ENCODE measurements at places on chromosomes 6 and 20.

DNA sequence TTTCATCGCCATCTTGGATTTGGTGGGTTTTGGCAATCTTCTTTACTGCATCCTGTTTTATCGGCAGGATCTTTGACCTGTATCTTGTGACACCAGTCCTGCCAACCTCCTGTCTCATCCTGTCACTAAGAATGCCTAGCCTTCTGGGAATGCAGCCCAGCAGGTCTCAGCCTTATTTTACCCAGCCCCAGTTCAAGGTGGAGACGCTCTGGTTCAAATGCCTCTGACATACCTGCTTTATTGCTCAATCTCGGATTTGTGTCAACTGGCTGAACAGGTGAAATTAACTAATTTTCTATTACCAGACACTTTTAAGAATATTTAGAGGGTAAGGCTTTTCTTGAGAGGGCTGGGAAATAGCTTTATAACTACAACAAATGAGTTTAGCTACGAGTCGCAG lies 102.5 kb downstream of the SASH1 start:
- no peak for DNase-seq

DNA sequence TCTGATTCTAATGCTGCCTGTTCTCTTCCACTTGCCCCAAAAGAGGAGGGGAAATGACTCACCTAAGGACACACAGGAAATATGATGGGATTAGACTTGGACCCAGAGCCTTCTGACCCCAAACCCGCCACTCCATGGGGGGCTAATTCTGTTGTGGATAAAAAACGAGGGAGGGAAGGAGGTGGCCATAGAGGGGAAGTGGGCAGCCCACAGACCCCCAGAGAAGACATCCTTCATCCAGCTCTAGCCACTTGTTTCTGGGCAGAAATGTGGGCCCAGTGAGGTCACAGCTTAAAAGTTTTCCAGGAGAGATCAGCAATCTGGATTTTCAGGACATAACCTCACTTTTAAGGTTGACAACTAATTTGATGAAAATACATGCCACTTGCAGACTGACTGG lies 202.1 kb downstream of the ANKRD60 start:
- DNase-seq = no peak

DNA sequence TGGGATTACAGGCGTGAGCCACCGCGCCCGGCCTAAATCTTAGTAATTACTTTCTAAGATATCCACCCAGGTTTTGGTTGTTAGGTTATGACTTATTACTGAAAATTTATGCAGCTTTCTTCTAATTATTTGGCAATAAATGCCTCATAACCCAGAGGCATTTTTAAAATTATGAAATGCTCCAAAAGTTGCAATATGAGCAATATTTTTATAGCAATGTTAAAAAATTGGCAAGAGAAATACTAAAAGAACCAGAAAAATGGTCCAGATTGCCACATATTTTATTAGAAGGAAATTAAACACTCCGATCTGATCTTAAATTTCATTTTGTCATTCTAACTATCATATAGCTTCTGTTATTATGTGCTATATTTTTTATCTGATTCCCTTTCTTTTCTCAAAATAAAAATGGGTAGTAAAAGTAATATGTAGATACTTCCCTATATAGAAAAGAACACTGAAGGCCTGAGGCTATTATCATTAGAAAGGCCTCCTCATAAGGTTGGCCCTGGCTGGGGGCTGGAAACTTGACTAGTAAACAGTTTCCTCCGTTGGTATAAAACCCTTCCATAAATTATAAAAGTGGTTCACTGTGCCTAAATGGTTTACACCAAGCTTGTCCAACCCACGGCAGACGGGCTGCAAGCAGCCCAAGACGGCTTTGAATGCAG lies 22.1 kb downstream of the BLOC1S5 start:
- no peak for DNase-seq

- no peak for DNase-seq
Observed at GRCh38 chr20:20462185-20462584, 94.3 kb downstream of the INSM1 start.

DNA sequence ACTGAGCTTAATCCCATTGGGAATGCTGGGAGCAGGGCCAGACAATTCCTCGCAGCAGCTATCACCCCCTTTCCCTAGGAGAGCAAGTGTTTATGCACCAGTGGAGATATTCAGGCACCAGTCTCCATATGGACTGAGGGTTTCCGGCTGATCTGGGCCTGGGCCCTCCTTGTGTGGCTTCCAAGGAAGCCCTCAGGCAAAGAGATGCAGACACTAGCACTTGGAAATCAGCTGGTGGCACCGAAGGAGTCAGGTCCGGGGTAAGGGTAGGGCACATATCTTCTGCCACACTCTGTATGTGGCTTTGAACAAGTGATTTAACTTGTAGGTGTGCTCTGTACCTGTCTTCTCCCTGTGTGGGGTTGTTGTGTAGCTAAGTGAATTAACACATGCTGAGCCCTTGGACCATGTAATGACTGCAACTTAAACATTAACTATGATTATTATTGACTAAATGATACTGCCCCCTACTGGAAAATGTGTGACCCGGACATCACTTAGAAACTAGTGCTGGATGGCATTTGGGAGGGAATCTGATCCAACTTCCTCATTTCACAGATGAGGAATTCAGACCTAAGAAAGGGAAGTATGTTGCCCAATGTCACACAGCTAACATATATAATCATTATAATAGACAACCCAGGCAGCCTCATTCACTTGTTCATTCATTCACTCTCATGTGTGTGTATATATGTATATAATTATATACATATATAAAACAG lies 19.3 kb upstream of the WFDC2 start:
- no peak for DNase-seq

GRCh38 chr6:31737315-31737990 lies 1.1 kb upstream of the CLIC1 start:
- DNase-seq = no peak

GRCh38 chr6:163414117-163414945 lies at the start of gene QKI:
Gene QKI (plus strand): TSS chr6:163414718. CDS start chr6:163415194, 476 bp downstream.
- peak; percentile 75 for DNase-seq

GRCh38 chr6:88890394-88890793 lies 73.0 kb downstream of the RNGTT start:
- DNase-seq = no peak

GRCh38 chr6:156976216-156977127 lies 199.3 kb downstream of the ARID1B start:
- no peak for DNase-seq

DNA sequence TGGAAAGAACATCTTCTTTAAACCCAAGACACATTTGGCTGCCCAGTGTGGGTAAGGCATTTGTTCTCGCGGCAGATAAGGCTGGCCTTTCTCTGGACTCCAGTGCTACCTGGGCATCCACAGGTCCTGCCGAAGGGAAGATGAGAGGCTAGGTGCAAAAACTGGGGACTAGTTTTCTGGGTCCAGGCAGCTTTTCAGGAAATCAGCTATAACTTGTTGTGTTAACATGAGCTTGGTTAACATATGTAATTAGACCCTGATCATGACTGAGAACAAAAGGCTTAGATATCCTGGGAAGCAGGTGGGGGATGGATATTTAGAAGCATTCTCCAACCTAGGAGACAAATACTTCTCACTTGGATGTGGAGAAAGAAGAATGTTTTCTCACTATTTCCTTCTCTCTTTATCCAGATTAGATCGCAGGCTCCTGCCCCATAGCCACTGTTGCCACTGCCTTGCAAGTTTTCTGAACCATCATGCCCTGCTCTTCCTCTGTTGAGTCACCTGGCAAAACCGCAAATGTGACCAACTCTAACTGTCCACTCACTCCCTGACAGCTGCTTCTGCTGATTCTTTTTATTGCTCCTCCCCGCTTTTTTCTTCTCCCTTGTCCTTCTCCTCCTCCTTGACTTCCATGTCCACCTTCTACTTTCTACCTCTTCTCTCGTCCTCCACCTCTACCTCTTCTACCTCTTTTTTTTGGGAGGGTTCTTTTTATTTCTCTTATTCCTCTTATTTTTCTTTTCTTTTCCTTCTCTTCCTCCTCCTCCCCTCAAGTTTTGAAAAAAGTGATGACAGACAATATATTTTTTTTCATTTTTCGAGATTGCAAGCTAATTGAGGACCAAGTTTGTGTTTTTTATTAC lies 258.1 kb downstream of the UTRN start:
- no peak for DNase-seq

DNA sequence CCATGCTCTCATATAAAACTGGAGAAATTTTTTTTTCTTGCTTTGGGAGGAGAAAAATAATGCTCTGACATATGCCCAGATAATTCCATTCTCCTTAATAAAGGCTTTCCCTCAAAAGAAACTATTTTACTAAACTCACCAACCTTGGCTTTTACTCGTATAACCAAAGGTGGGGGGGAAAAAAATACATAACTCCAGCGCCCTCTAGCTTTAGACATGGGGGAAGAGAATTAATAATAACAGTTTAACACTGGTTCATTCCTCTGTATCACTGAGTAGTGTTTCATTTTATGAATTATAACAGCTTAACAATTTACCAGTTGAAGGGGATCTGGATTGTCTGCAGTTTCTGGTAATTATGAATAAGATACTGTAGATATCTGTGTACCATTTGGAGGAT lies 1226.1 kb downstream of the GRIK2 start:
- DNase-seq = no peak

- DNase-seq = no peak
Observed at GRCh38 chr6:107154131-107154800, 39.0 kb upstream of the BEND3 start.

DNA sequence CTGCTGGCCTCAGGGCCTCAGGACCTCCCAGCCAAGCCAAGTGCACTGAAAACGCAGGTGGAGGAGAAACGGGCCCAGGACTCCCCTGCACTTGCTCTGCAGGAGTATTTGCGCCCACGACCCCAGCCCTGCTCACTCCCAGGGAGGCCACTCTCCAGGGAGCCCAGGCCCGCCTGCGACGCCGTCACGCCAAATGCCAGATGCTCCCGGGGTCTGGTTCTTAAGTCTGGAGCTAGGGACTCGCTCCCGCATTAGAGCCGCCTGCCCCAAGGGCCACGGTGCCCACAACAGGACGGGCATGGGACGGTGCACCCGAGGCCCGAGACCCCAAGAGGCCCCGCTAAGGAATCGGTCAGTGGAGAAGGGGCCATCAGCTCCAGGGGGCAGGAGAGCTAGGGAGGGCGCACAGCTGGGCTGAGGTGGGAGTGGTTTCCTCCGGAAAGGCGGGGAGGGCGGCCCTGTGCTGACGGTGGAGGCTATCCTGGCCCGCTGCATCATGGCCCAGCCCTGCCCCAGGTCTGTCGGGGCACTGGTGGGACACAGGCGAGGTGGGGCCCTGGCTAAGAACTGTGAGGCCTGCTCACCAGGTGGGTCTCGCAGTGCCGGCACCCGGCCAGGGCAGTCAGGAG lies 44.1 kb upstream of the CHRNA4 start:
- DNase-seq = no peak

DNA sequence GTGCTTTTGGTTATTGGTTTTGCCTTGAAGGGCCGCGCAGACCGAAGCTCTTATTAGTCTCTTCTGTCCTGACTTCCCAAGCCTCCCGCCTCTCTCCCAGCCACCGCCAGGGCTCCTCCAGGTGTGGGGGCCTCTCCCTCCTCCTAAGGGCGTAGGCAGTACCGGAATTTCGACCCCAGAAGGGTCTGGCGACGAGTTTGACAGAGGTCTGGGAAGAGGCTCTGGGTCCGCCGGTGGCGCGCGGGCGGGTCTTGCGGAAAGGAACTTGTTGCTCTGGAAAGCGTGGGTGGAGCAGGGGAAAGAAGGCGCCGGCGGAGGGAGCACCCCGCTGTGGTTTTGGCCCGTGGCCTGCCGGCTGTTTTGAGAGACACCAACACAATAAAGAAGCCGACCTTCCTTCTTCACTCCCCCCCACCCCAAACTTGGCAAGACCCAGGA lies 1.8 kb downstream of the PCSK2 start:
- DNase-seq = no peak

DNA sequence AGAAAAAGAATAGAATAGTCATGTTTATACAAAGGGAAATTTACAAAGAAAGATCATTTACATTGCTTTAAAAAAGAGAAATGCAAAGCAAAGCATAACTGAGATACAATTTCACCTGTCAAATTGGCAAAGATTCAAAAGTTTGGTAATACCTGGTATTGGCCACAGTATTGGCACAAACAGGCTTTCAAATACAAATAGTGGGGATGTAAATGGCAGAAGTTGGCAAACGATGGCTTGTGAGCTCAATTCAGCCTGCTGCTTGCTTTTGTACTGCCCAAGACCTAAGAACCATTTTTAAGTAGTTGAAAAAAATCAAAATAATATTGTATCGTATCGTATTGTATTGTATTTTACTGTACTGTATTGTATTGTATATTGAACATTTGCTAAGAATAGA lies 194.5 kb upstream of the JAG1 start:
- DNase-seq = no peak

DNA sequence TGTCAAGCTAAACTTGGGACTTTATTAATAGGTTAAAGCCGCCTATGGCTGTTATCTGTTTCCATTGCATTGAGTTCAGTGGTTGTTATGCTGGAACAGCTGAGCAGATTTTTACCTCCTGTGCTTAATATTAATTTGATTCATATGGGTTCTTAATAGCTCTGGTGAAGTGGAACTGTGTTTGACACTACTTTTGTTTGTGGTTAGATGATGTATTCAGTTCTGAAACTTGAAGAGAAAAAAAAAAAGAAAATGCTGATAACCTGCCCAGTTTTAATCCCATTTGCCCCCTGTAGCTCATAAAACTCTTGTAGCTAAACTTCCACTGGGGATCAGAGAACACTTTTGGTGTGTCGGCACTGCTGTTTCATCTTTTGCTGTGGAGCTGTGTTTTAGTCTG lies 117.8 kb downstream of the ZDHHC14 start:
- no peak for DNase-seq

- no peak for DNase-seq
Observed at GRCh38 chr6:117270055-117270842, 4.9 kb downstream of the VGLL2 start.

GRCh38 chr20:14828459-14828858 lies 491.0 kb upstream of the FLRT3 start:
- no peak for DNase-seq

GRCh38 chr6:50922579-50923525 lies 104.2 kb downstream of the TFAP2B start:
- DNase-seq = no peak

DNA sequence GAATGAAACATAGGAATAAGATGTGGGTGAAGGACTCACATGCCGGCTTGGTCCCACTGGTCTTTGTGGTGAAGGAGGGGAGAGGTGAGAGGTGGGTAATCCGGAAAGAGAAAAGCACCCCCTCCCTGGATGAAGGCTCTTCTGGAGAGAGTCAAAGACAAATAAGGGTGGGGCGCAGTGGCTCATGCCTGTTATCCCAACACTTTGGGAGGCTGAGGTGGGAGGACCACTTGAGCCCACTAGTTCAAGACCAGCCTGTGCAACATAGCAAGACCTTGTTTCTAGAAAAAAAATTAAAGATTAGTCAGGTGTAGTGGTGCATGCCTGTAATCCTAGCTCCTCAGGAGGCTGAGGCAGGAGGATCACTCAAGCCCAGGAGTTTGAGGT lies 3.1 kb downstream of the LTB start:
- no peak for DNase-seq

GRCh38 chr20:37524859-37525708 lies 2.6 kb downstream of the BLCAP start:
- DNase-seq = no peak

GRCh38 chr6:161233986-161234661 lies 39.7 kb downstream of the AGPAT4 start:
- no peak for DNase-seq

DNA sequence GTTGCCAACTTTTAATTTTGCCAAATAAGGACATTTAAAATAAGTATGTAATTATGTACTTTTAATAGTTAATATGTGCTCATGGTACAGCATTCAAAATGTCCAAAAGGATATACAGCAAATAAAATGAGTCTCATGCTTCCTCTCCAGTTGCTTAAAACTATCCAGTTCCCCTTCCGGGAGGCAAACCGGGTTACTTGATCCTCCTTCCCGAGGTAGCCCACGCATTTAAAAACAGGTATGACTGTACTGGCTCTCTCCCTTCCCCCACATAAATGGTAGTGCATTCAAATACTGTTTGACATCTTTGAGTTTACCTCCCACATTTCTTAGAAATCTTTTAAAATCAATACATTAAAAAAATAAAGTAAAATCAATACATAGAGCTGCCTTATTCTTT lies 66.4 kb downstream of the PHF20 start:
- no peak for DNase-seq

All from activated T-cell treated with anti-CD3 and anti-CD28 coated beads for 24 hours (primary cell).